ENCODE measurements at places on chromosomes 2 and 18.

- DNase-seq = no peak
Measured at GRCh38 chr2:7243276-7243675, 326.1 kb downstream of the RNF144A start.

DNA sequence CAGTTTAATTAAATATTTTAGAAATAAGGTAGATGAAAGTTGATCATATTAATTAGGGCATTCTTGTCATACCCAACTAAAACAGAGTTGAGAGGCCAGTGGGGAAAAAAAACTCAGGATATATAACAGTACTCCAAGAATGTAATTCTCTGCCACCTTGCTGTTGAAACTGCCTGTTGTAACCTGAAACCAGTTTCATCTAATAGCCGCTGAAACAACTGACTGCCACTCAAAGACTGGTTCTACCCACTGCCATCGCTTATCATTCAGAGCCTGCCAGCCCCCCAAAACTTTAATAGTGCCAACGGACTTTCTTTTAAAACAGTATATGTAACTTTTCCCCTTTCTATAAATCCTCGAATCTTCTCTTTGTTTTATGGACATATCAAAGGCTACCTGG is 37.7 kb upstream of the FSIP2 start:
- no peak for DNase-seq

DNA sequence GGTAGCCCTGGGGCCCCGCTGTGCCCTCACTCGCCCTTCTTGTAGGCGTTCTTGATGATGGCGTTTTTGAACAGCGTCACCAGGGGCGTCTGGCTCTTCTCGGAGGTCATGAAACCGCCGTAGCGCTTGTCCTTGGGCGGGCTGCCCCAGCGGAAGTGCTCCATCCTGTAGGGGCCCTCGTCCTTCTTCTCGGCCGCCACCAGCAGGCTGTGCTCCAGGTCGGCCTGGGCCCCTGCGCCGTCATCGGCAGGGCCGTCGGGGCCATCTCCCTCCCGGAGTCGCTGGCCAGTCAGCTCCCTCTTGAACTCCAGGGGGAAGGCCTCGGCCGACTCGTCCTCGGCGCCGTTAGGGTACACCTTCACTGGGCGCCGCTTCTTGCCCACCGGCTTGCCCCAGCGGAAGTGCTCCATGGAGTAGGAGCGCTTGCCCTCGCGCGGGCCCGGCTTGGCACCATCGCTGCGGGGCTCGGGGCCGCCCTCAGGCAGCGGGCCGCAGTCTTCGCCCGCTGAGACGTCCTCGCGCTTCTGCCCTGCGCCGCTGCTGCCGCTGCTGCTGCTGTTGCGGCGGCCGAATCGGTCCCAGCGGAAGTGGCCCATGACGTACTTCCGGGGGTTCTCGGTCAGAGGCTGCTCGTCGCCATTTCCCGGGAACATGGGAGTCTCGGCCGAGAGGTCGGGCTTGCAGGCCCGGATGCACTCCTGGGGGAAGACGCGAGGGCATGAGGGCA is 7.2 kb downstream of the POMC start:
- DNase-seq = no peak

GRCh38 chr18:44895176-44895798 is 214.6 kb downstream of the SETBP1 start:
- no peak for DNase-seq

- DNase-seq = peak; percentile 16
Measured at GRCh38 chr2:206031950-206032567, 53.9 kb downstream of the INO80D start.
